Right lung (tissue), 10 donors: ENCODE measurements at places on chromosomes 4 and X. TPM values are rescaled to one million over a fixed set of nuclear protein-coding genes. Genes with fewer than 3 reads are reported as not detected.

The KDR gene
- 112 TPM for polyA plus RNA-seq

The SCD5 gene
- polyA plus RNA-seq: 40.9 TPM

The RAB41 gene
- polyA plus RNA-seq: 0.73 TPM

The NAT8L gene
- polyA plus RNA-seq: 4.1 TPM

The EMD gene
- polyA plus RNA-seq: 84.2 TPM

The NXF2 gene
- polyA plus RNA-seq: 0.14 TPM

The PNPLA4 gene
- 24.4 TPM for polyA plus RNA-seq

The DGKK gene
- 0.09 TPM for polyA plus RNA-seq

The LONRF3 gene
- polyA plus RNA-seq: 2.9 TPM

The HPGD gene
- 180 TPM for polyA plus RNA-seq

The RTL3 gene
- polyA plus RNA-seq: not detected

The DNAAF6 gene
- polyA plus RNA-seq: 0.42 TPM

The SMIM31 gene
- 0.17 TPM for polyA plus RNA-seq

The SHROOM4 gene
- polyA plus RNA-seq: 33.6 TPM

The ALAS2 gene
- polyA plus RNA-seq: 23.6 TPM

The CT45A3 gene
- 17.0 TPM for polyA plus RNA-seq
